ENCODE measurements at places on chromosomes 5 and 9.

GRCh38 chr5:31172881-31173280, 20.6 kb upstream of the CDH6 start:
- no peak for DNase-seq

DNA sequence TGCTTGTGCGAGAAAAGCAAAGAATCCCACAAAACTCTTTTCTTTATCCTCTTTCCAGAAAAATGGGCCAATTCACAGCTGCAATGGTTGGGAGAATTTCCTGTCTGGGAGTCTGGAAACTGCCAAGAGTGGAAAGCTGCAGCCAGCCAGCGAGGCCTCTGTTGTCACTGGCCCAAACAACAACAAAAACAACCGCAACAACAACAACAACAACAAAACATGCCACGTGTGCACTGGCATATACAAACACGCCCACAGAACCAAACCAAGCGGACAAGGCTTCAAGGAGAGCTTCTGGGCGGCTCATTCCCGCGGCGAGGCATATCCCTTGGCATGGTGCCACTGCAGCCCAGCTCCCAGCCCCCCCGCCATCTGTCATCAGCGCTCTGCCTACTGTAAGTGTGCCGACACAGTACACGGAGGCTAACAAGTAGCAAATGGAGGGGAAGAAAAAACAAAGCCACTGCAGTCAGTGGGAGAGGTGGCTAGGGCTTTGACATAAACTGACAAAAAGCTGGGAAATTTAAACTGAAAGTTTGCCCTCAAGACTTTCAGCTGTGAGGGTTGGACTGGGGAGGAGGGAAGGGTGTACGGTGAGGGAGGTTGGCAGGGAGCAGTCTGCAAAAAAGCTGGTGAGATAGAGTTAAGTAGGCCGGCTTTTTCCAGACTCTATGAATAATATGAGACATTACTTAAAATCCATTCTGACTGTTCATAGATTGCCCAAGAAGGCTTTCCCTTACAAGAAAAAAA, 165.0 kb upstream of the ZNF462 start:
- no peak for DNase-seq

- DNase-seq = no peak
These were observed 1425.8 kb upstream of the C9orf72 start for GRCh38 chr9:28999057-28999456.

DNA sequence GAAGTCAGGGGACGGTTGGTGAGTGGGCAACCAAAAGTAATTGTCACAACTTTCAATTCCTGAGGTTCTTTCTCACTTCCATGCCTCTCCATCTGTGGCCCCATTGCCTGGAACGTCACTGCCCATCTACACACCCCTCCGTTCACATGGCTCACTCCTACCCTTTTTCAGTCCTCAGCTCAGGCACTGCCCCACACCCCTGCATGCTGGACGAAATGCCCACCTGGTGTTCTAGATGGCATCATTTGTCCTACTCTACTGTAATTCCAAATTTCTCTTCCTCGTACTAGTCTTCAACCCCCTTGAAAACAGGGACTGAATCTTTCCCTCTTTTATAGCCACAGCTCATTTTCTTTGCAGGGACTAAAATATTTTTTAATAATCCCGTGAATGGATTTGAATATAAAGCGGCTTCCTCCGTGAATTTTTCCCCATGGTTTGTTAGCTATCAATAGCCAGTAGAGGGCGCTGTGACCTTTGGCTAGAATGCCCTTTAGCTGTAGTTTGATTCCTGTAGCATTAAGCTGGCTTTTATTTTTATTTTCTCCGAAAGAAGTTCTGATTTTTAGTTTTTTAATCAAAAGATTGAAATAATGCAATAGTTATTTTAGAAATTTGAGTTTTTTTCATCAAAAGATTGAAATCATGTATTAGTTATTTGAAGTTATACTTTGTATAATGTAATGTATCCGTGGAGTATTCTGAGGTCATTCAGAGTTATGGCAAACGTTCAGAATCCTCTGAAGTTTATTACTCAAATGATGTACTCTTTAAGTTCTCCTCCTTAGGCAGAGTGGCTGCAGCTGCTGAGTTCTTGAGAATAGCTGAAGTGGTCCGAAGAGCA, 232.1 kb downstream of the SH3GL2 start:
- DNase-seq = no peak

- no peak for DNase-seq
These were observed 81.5 kb downstream of the CAAP1 start for GRCh38 chr9:26811106-26811505.

GRCh38 chr9:137167747-137168572, 1.9 kb downstream of the LRRC26 start:
- DNase-seq = no peak

DNA sequence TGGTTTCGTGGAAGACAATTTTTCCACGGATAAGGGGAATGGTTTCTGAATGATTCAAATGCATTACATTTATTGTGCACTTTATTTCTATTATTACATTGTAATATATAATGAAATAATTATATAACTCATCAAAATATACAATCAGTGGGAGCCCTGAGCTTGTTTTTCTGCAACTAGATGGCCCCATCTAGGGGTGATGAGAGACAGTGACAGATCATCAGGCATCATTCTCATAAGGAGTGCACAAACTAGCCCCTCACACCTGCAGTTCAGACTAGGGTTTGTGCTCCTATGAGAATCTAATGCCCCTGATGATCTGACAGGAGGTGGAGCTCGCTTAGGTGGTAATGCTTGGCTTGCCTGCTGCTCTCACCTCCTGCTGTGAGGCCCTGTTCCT, 6.4 kb downstream of the ISCA1 start:
- no peak for DNase-seq

GRCh38 chr9:112905084-112905483, 14.4 kb upstream of the SLC46A2 start:
- DNase-seq = no peak

All from T-cell (primary cell).